ENCODE measurements at places on chromosomes 1 and 21. TPM values are rescaled to one million over a fixed set of nuclear protein-coding genes. Genes with fewer than 3 reads are reported as not detected.

DNA sequence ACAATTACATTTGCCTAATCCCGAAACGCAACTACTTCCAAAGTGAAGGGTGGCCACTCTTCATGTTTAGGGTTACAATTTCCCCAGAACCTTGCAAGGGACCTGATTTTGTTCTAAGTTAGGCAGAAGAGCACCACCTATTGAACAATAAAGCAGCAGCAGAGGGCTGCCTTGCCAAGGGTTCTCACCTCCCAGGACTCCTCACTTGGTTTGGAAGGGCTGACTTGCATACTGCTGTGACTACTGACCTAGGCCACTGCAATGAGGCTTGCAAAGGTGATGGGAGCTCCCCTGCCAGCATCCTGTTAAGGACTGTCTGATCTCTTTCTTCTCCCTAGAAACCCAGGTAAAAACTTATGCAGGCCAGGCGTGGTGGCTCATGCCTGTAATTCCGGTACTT, 14.2 kb downstream of the MTOR start:
- DNase-seq, result no peak

DNA sequence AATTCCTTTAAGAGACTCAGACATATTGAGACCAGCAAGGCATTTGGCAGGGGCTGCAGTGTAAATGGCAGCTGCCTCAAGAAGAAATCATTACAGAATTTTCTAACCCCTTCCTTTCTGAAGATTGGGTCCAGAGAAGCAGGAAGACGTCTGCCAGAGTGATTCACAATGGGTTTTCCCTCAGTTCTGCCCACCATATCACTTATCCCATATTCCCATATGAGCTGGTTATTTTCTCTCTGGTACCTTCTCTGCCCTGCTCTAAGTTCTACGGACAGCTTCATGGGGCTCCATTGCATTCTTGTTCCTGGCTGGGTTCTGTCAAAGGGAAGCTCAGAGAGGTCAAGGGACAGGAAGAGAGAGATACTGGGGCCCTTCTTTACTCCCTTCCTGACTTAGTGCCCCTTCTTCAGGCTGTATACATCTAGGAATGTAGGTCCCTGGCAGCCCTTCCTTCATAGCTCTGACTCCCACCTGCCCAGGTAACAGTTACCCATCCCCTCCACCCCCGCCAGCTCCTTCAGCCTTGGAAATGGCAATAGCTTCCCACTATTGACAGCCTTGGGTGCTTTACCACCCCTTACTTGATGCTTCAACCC, 420.6 kb upstream of the DAB1 start:
- DNase-seq, result no peak

The AQP10 gene
- polyA plus RNA-seq, result not detected

The OLFM3 gene
- polyA plus RNA-seq, result not detected

The F13B gene
- polyA plus RNA-seq, result 0.33 TPM

- no peak for DNase-seq
Measured at GRCh38 chr1:162003830-162004215, 19.8 kb downstream of the OLFML2B start.

- DNase-seq, result no peak
Measured at GRCh38 chr1:17569200-17570139, 30.0 kb downstream of the ARHGEF10L start.

- DNase-seq, result no peak
Measured at GRCh38 chr1:55154616-55155015, 60.5 kb downstream of the USP24 start.

DNA sequence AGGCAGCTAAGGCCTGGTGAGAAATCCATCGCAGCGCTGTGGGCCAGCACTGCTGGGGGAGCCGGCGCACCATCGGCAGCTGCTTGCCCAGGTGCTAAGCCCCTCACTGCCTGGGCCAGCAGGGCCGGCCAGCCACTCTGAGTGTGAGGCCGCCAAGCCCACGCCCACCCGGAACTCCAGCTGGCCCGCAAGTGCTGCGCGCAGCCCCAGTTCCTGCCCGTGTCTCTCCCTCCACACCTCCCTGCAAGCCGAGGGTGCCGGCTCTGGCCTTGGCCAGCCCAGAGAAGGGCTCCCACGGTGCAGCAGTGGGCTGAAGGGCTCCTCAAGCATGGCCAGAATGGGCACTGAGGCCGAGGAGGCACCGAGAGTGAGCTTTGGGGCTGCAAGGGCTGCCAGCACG, 64.4 kb downstream of the EBNA1BP2 start:
- no peak for DNase-seq

DNA sequence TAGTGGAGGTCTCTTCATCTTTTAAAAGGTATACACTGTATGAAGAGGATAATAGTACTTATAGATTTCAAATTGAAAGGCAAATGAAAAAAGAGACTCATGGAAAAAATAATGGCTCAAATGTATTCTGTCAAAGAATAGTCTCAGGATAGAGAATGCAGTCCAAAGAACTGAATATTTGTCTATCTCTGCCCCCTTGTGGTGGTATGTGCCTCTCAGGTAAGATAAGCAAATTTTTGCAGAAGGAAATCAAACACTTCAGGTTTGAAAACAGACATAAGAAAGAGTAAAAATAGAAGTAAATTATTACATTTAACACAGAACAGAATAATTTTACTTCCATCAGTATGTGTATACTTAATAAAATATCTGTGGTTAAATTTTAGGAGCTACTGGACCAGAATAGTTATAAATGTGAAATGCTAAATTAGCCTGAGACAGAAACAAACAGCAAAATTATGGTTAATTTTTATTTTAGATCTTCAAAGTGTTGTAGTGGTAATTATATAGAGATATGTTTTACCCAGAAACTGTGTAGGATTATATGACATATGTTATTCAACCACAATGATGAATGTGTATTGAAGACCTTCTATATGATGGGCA, 164.4 kb upstream of the PALMD start:
- DNase-seq, result peak; percentile 2

DNA sequence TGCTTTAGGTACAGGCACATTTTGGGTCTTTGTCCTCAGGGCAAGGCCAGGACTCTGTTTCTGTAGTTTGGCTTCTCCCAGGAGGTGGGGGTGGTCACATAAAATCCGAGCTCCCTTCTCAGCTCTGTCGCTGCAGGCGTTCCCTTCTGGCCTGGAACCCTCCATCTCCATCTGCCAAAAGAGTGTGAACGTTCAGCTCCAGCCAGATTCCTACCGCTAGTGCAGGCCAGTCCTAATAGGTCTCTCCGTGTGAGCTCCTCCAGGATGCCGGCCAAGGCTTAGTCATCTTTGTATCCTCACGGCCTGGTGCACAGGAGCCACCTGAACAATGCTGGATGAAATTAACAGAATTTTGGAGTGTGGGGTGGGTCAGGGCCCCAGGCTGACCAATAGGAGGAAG, 19.9 kb upstream of the KCNA10 start:
- DNase-seq, result no peak

GRCh38 chr1:26721669-26722355, 26.0 kb downstream of the ARID1A start:
- no peak for DNase-seq

DNA sequence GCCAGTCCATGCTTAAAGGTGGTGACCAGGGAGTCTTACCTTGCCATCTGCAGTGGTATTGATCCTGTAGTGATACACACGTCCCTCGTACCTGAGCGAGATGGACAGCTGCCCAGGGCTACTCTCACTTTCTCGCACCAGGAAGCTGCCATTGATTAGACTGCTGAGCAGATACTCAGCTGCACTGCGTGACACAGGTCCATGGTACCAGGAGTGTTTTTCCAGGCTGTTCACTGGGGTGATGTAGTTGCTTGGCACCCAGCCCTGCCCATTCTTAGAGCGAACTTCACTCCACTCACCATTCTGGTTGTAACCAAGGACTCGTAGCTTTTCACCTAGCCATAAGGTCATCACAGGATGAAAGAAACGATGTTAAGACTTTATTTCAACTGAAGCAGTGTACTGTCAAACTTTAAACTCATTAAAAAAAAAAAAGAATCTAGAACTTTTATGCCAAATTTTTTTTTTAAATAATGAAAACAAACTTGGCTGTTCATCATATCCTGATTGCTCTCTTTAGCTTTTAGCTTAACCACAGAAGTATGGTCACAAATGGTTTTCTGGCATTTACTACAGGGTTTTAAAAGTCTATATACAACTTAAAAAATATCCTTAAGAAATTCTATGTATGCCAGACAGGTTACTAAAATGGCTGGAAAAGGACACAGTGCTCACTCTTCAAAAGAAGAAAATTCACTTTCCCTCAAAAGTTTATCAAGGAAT, 44.6 kb downstream of the TOR3A start:
- DNase-seq, result no peak

GRCh38 chr1:45383191-45383590, 43.0 kb upstream of the MUTYH start:
- DNase-seq, result no peak

- no peak for DNase-seq
Measured at GRCh38 chr21:18449605-18450550, 46.3 kb upstream of the TMPRSS15 start.

- no peak for DNase-seq
Measured at GRCh38 chr1:93828367-93828755, 50.6 kb downstream of the DNTTIP2 start.

GRCh38 chr1:38744452-38745350, 114.9 kb downstream of the RRAGC start:
- no peak for DNase-seq

The UBQLN4 gene
- polyA plus RNA-seq, result 39.1 TPM

The SERPINC1 gene
- polyA plus RNA-seq, result 0.05 TPM

DNA sequence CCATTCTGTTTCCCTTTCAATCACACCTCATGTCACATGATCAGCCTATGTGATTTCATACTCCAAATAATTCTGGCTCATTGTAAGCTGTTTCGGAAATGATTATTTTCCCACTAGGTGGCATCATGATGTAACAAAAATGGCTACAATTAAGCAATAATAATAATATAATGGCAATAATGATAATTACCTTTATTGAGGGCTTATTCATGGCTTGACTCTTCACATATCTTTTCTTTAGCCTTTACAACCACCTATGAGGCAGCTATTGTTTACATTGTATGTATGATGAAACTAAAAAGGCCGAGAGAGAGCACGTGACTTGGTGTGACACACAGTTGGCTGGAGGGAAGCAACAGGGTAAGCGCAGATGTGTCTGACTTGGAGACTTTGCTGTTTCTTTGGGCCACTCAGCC, 12.5 kb upstream of the KPRP start:
- DNase-seq, result peak; percentile 31

The CHI3L2 gene
- polyA plus RNA-seq, result 0.22 TPM

GRCh38 chr1:220702733-220703270, 12.6 kb downstream of the C1orf115 start:
- DNase-seq, result no peak

GRCh38 chr21:44434568-44434925, 20.8 kb upstream of the LRRC3 start:
- DNase-seq, result no peak

GRCh38 chr21:19603011-19603593, 1199.5 kb upstream of the TMPRSS15 start:
- DNase-seq, result no peak

The PDPN gene
- not detected for polyA plus RNA-seq

DNA sequence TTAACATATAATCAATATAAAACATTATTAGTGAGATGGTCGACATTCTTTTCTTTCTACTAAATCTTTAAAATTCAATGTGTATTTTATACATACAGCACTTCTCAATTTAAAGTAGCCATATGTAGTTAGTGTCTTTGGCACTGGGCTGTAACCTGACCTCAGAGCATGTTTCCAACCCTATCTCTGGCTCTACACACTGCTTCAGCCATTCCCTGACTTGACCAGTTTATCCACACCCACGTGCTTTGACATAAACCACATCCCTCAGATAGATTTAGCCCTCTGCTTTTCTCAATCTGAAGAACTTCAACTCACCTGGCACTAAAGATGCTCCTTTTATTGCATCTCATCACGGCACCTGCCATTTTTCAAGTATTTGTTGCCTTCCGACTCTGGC, 58.3 kb downstream of the RGS2 start:
- DNase-seq, result no peak

- no peak for DNase-seq
Measured at GRCh38 chr1:53987880-53988279, 30.1 kb downstream of the LDLRAD1 start.

- no peak for DNase-seq
Measured at GRCh38 chr1:44613941-44614340, 60.3 kb downstream of the TMEM53 start.

DNA sequence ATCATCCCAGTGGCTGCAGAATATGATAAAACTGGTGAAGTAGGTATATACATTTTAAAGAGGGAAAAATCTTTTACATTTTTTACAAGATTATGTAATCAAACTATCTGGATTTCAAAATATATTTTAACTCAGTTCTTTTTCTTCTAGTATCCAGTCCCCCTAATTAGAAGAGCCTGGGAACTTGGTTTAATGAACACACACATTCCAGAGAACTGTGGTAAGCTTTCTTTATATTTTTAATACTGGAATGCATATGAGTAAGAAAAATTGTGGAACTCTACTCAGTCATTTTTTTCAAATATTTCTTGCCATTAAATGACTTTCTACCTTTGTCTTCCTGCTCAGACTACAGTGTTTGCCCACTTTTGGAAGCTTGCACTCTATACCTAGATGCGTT, 8.2 kb downstream of the ACADM start:
- DNase-seq, result no peak

All from A549 (cell line).